Stimulated activated CD8-positive, alpha-beta memory T cell treated with anti-CD3 and anti-CD28 coated beads, Interleukin-15, amount 100 ng/mL, for 4 hours (primary cell): ENCODE measurements at places on chromosomes 6 and 20.

DNA sequence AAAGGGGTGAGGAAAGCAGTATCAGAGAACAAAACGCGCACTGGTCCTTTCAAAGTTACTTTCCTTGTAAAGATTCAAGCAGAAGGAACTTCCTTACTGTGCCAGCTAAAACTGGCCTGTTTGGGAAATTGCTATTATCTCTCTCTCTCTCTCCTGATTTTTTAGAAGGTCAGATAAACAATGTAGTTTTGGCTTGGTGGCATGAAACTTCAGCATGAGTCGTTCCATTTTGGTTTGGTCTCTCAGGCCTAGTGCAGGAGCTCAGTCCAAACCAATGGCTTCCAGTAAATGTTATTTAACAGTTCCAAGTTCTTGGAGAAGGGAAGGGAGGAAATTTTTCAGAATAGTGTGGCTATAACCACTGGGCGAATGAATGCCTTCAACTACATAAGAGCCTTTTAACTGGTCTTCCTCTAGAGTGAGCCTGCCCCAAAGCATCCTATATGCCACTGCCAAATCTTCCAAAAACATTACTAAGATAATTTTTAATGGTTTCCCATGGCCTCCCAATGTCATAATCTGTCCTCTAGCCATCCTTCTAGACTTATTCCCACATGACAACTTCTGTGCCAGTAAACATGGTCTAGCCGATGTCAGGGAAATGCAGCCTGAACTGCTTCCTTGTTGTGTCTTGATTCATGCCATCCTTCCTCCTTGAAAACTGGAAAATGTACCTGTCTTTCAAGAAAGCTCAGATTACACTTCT is 9.1 kb upstream of the SNX9 start:
- no peak for DNase-seq

DNA sequence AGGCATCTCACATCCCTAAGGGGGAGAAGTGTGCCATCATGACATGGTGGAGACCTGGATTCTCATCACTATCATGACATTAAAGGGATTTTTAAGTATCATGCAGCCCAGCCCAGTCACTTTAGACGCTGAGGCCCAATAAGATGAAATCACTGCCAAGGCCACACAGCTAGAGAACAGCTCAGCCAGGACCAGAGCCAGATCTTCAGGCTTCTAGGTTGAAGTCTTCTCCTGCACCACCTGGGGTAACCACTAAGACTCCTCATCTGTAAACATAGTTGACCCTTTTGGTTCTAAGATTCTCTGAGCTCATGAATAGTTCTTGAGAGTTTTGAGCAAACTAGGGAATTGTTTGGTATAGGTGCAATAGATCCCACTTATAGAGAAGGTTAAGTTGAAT is 125.1 kb downstream of the TCP11 start:
- DNase-seq: no peak

DNA sequence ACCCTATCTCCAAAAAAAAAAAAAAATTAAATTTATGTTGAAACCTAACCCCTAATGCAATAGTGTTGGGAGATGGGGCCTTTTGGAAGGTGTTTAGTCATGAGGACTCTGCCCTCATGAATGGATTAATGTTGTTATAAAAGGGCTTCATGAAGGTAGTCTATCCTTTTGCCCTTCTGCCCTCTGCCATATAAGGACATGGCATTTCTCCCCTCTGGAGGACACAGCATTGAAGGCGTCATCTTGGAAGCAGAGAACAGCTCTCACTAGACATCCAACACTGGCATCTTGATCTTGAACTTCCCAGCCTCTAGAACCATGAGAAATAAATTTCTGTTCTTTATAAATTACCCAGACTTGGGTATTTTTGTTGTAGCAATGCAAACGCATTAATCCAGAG is 35.4 kb downstream of the PDYN start:
- DNase-seq: no peak

DNA sequence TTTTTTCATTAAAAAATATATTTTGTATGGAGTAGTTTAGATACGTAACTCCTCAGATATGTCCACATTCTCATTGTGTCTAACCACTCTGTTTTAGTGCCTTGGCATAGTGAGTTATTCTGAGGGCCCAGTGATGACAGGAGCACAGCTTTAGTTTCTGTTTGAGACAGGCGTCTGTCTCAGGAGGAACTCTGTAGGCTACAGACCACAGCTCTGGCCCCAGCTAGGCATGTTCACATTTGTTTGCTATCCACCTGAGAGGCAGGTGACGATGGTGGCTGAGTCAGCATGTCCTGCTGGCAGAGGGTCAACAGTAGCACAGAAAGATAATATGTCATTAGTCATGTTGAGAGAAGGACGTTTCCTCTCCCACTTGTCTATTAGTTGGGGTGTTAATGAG is 16.3 kb downstream of the LRRC1 start:
- DNase-seq: no peak

- no peak for DNase-seq
Observed at GRCh38 chr20:13648291-13649228, 9.8 kb upstream of the TASP1 start.

DNA sequence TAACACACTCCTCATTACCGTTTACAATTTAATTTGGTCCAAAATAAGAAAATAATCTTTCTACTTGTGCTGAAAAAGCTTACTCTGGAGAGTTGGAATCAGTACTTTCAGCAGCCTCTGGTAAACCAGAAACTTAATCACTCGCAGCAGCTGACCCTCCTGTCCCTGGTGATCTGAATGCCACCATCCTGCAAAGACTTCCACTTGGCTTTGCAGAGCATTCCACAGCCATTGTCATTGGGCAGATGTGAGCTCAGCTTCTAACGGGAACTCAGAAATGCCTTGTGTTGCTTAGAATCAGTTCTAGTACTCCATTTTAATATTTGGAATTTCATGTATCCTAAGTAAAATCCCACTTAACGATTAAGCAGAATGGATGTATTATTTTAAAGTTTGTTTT is 59.7 kb downstream of the PHACTR1 start:
- DNase-seq: no peak

GRCh38 chr6:115969207-115969929 is 91.3 kb downstream of the FRK start:
- DNase-seq: no peak

GRCh38 chr6:44805238-44805846 is 417.8 kb downstream of the CDC5L start:
- no peak for DNase-seq

- DNase-seq: no peak
Observed at GRCh38 chr6:129717277-129717676, 7.3 kb upstream of the ARHGAP18 start.

GRCh38 chr6:52284131-52284459 is 447 bp downstream of the MCM3 start:
- no peak for DNase-seq

DNA sequence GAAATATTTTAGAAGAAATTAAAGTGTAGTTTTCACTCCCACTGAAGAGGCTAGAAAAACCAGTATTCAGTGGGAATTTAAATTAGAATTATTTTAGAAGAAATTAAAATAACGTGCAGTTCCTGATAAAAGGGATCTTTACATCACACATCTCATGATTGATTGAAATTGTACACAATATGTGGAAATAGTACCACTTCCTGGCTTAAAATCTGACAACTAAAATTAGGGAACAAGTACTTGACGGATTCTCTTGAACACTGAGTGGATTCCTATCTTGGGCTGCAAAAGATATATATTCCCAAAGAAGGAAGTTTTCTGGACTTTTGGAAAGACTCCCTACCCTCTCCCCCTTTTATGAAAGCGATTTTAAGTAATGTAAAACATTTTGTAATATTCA is 14.6 kb upstream of the MTCL3 start:
- no peak for DNase-seq

DNA sequence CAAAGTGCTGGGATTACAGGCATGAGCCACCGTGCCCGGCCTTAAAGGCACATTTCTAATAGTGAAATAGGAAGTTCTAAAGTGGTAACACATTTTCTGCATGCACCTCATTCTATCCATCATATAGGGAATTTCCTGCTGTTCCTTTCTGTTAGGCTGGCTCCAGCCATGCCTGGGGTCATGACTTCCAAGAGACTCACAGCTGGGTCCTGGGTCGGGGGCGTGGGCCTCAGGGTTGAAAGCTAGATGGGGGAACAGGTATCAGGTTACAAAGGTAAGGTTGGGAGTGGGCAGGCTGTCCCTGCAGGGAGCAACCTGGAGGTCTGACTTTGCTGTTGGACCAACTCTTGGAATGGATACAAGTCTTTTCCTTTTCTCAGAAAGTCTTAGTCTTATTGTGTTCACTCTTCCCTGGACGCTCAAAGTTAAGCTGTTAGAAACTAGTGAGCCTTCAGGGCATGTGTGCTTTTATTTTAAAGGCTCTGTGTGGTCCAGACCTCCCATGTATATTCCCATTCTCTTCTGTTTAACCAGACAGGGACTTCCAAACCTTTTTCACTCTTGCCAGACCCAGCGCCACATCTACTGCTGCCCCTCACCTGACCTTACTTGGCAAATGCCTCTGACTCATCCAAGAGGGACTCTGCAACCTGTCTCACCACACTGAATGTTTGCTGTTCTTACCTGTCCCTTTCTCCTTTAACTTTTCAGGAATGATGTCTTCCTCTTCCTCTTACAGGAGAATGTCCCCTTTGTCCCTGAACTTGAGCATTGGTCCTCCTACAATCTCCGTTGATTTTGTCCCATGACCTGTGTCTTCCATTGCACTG is 64.4 kb downstream of the TMEM170B start:
- DNase-seq: no peak

DNA sequence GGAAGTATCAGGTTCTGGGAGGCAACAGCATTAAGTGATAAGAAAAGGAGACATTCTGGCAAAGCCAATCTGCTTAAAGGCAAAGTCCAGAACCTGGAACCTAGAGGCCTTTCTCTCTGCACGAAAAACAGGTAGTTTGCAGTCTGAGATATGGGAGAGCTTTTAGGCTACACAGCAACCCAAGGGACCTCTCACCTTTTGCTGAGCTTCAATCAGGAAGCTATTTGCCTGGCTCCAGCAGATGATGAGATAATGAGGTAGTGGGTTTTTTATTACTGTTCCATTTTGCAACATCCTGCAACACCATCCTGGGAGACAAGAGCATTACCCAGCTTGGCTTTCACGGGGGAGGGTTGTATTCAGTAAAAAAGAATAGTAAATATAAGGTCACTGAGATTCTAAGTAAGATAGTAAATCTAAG is 143.1 kb downstream of the ADGRG6 start:
- DNase-seq: no peak

DNA sequence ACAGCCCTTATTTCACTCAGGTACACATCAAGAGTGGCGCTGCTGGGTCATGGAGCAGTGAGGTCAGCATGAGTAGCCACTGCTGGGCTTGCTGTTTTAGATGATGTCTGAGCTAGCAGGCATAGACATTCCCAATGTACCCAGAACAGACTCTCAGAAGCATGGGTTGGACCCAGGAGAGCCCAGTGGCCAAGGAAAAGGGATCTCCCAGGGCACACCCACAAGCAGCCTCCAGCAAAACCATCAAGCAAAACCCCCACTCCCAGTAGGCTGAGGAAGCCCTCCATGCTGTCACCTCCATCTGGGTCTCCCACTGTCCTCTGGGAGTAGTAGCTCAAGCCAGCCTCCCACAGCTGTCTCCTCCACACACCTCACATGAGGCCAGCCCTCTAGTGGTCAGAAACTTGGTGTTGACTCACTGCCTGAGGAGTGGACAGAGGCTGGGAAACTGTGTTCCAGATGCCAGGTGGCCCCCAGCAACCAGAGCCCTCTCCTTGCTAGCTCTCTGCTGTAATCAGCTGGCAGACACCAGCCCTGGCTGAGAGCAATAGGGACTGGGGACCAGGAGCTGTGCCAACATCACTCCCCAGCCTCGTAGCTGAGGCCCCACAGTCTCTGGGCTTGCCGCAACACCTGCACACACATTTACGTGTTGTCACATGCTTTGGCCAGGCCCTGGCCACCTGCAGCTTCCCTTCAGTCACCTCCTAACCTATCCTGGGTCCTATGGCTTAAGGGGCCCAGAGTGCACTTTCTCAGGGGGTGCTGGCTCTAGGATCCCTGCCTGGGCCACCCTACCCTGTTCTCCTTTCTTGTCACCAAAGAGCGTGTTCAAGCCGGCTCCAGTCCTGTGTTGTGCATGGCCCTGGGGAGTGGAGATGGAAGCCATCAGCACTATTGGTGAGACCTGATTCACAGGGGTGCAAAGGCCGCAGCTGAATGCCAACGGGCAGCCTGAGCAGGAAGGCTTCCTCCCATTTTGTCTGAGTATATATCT is 1.9 kb upstream of the AP5S1 start:
- DNase-seq: no peak
